ENCODE measurements at places on chromosomes 11 and 22.

GRCh38 chr11:57566905-57567514, 462 bp downstream of the UBE2L6 start:
- DNase-seq = peak; percentile 28

- DNase-seq = no peak
Observed at GRCh38 chr11:130162733-130163132, 3.2 kb downstream of the ST14 start.

- no peak for DNase-seq
Observed at GRCh38 chr11:45272701-45273100, 13.4 kb downstream of the SYT13 start.

GRCh38 chr11:46275964-46276641, 1.4 kb upstream of the CREB3L1 start:
- no peak for DNase-seq

- peak; percentile 99 for DNase-seq
Observed at GRCh38 chr11:6234387-6235107, at the start of gene FHIP1B. TSS of gene FHIP1B (minus strand) at chr11:6234636. CDS start at chr11:6224516, 10,120 bp downstream.

DNA sequence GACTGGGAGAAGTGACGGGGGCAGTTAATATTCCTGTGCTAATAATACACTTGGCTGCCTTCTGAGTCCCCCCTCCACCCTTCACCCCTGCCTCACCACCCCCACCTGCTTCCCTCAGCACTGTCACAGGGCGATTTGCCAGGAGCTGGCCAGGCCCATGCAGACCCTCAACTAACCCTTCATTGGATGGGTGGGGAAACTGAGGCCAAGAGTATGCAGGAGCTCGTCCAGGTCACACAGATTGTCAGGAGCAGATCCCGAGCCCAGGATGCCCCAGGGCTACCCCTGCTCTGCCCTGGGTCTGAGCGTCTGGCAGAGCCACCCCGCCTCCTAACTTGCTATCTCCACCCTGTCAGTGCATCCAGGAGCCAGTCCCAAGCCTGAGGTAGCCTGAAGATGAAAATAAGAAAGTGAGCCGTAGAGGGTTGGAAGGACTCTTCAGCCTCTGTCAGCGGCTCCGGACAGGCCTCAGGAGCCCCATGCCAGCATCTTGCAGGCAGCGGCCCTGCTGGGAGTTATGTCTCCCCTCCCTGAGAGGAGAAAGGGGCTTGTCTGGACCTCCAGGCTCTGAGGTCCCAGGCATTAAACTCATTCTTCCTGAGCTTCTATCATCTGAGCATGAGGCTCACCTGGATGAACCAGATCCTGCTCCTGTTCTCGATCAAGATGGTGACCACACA, 6.2 kb downstream of the TPBGL start:
- no peak for DNase-seq

DNA sequence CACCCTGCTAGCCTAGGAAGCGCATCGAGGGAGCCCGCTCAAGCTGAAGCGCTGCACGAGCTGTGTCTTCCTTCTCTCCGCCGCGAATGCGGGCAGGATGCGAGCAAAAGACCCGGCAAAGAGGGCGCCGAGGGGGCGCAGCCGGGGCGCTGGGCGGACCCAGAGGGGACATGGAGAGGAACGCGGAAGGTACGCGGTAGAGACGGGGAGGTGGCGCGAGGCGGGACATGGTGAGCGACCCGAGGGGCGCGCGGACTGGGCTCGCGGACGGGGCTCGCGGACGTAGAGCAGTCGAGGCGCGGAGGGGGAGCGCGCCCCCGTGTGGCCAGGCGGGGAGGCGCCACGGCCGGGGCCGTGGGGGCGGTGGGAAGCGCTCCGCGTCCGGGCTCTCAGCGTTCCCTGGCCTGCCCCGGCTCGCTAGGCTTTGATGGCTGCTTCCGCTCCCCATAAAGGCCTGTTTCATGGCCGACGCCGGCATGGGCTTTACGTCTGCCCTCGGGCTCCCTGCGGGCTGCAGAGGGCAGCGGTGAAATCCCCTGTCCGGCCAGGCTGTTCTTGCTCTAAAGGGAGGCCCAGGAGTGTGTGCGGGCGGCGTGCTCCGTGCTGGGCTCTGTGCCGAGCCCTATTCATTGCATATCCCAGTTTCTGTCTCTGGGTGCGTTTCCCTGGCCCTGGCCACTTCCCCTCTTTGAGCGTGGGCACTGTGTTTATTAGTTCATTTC, 31.2 kb upstream of the TRIM29 start:
- DNase-seq = peak; percentile 58

- DNase-seq = no peak
Observed at GRCh38 chr22:20729194-20729593, 44.7 kb upstream of the SERPIND1 start.

DNA sequence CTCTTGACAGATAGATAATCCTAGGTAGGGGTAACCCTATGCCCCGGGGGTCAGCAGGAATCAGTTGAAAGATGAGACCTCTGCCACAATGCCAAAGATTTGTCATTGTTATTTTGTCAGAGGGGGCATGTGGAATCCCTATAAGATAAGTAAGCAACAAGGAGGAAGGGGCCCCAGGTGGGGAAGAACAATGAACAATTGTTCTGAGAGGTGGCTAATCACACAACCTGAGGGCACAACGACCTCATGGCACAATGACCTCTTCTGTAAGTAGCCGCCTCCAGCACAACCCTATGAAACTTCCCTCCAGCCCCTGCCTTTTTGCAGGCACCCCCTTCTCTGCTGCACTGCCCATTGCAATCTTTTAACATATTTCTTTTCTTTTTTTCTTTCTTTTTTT, 11.8 kb upstream of the FBLN1 start:
- DNase-seq = no peak

DNA sequence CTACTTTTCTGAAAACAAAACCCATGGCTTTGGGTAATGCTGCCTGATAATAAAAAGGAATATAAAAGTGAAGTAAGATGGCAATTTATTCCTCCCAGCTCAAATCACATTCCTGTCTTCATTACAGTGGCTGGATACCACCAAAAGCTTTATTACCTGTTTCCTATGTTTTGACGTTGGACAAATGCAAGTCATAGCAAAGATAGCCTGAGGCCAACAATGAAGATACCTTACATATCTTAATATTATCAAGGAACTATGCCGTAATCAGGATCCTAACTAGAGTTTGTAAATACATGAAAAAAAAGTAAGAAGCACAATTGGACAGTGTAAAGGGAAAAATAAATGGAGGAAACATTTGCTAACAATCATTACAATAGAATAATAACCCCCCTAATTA, 202.4 kb downstream of the SOX6 start:
- no peak for DNase-seq

GRCh38 chr11:73401217-73401923, 25.2 kb downstream of the RELT start:
- no peak for DNase-seq

DNA sequence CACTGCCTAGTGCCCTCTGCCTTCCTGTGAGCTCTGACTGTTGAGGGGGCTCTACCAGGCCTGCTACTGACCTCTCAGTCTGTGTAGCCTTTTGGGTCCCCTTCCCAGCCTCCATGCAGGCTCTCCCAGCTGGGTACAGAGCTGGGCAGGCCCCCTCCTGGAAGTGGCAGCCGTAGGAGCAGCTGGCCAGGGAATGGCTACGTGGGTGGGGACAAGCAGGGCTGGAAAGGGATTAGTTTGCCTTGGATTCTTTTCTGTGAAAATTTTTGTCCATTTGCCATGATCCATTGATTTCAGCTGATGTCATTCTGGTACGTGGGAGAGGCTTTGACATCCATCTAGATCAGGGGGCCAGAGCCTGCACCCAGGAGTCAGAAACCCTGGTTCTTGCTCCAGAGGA, 23.9 kb upstream of the NECTIN1 start:
- no peak for DNase-seq

GRCh38 chr11:67997475-67997921, 6.4 kb downstream of the UNC93B1 start:
- no peak for DNase-seq

DNA sequence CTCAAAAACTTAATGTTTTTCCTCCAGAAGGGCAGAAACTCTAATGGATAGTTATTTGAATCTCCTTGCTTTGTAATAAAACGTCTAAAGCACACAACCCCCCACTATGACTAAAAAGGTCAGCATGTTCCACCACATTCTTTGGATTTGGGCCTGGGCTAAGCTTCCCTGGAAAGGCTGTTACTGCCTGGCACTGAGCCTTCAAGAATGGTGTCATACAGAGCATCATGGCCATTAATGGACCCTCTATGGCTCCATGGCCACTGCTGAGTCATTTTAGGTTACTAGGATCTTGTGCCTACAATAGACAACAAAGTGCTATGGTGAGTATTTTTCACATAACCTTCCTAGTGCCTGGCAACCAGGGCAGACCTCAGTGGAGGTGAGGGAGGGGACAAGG, 242.6 kb upstream of the FAT3 start:
- DNase-seq = no peak

DNA sequence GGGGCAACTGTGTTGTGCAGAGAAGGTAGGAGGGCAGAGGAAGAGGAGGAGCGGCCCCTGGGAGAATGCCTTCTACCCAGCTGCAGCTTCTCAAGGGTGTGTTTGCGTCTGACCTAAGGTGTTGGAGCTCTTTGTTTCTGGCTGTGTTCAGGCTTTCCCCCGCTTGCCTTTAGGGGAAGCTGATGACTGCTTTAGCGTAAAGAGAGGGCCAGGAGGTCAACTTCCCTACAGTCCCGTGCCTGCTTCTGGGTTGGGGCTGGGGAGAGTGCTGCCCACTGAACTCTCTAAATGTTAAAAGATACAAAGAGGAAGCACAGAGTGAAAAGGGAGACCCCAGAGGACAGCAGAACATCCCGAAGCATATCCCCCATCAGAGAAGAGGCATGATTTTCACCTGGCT, 99.2 kb downstream of the PTPRJ start:
- DNase-seq = no peak

- DNase-seq = no peak
Observed at GRCh38 chr11:34242037-34242625, 115.7 kb downstream of the ABTB2 start.

DNA sequence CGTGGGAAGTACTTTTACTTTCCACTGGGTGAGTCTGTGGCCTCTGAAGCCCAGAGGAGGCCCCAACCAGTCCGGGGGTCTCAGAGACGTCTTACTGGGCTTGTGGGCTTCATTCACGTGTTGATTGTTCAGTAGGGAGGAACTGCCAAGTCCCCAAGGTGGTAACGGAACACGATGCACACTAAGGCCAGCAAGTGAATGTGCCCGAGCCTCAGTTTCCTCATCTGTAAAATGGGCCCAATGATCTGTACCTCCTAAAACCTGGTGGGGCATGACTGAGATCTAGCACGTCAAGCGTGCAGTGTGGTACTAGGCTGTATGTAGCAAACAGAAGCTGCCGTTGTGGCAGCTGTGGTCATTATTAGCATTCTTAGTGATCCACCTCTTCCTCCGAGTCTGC, 499.1 kb downstream of the MN1 start:
- no peak for DNase-seq

DNA sequence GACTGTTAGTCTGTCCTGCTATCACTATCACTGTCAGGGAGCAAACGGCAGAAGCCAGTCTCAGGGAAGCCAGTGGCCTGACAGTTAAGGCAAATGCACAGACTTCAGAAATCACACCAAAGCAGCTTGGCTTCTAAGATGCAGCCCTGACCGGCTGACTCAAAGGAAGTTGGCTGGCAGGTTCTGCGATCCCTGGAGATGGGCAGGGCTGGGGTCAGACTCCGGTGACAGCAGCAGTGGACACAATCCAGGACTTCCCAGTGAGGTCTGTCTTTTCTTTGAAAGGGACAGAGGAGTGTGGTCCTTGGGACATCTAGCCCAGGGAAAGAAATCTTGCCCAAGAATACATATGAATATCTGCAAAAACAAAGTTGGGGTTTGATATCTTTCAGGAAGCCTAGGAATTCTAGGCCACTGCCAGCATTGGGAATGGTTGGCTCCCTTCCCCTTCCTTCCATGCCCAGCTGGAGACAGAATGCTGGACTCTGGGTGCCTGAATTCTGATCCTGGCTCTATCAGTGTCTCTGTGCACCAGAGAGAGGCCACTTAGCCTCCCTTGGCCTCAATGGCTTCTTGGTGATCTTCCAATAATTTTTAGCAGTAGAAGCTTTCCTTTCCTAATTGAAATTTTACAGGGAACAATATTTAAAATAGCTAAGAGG, 108.9 kb downstream of the KIRREL3 start:
- no peak for DNase-seq
